Activated naive CD4-positive, alpha-beta T cell treated with anti-CD3 and anti-CD28 coated beads for 36 hours (primary cell): ENCODE measurements at places on chromosomes 12 and 14. TPM values are rescaled to one million over a fixed set of nuclear protein-coding genes. Genes with fewer than 3 reads are reported as not detected.
A peak's percentile ranks its signal among the peaks of the same experiment; 100 is the strongest.

DNA sequence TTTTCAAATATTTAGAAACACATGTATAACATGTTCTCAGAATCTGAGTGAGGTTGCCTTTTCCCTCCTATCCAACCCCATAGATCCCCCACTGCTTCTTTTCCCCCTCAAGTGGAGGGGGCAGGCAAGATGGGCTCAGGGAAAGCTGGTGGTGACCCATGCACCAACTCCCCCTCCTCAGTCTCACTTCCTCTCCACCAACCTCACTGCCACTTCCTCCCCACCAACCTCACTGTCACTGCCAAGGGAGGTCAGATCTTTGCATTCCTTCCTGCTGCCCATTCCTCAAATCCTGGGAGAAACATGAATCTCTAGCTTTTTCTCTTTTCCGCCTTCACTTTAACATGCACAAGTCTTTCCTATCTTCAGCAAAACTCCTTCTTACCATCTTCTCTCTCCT lies 48.7 kb downstream of the SPTB start:
- DNase-seq, result no peak

DNA sequence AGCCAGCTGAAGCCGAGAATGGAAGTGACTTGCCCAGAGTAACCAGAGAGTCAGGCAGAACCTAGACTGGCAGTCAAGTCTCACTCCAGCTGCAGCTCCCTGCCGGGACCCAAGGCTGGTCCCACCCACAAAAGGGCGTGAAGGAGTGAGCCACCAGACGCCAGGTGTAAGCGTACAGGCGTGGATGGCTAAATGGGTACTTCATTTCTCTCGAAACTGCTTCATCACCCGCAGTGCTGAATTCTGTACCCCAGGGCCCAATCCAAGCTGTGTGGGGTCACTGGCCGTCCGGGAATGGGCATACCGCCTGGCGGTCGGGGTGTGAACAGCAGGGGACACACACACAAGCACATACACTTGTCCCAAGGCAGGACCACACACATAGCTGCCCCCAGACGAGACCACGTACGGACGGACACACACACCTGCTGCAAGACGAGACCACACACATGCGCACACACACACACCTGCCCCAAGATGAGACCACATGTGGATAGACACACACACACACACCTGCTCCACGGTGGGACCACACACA lies 34.8 kb downstream of the DEGS2 start:
- DNase-seq, result no peak

GRCh38 chr12:122064025-122064777 lies 14.4 kb upstream of the MLXIP start:
- DNase-seq, result peak; percentile 61

TCP11L2 gene
- 10.3 TPM for total RNA-seq

GRCh38 chr14:60905923-60906322 lies 75.0 kb downstream of the TRMT5 start:
- no peak for DNase-seq

DNA sequence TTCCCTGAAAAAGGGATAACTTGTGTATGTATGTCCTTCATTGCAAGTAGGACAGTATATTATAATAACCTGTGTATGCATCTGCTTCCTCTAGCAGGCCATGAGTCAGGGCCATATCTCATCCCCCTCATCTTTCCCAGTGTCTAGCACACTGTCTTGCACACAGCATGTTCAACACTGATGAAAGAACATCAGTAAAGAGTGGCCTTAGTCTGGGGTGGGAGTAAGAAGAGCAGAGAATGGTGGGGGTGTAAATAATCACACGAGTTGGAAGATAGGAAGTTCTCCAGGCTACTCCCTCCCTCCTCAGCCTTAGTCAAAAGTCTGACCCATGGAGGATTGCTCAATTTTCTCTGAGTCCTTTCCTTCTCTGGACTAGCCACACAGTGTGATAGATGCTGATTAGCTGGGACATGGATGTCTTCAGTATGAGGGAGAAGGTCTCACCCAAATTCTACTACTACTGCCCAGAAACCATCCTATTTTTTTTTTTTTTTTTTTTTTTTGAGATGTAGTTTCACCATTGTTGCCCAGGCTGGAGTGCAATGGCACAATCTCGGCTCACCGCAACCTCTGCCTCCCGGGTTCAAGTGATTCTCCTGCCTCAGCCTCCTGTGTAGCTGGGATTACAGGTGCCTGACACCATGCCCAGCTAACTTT lies 14.6 kb upstream of the SP1 start:
- no peak for DNase-seq

DNA sequence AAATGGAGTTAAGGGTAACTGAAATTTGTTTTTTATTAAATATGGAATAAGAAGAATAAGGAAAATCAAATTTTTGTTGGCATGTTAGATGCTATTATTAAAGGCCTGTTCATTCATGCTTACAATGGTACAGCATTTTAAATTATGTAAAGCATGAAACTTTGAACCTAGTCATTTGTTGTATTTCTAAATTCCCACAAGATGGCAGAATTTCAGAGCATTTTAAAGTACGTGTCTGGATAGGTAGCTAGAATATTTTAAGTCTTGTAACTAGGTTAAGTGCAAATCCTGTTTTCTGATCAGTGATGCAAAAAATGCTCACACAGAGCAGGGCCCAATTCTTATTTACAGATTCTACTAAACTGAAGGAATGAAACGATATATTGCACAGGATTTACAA lies 585.6 kb upstream of the MIS18BP1 start:
- no peak for DNase-seq

- no peak for DNase-seq
These were observed 3.1 kb upstream of the BORCS5 start for GRCh38 chr12:12353807-12354206.

GRCh38 chr12:32125455-32126084 lies 18.9 kb downstream of the BICD1 start:
- DNase-seq, result no peak

CLEC2A gene
- not detected for total RNA-seq

DNA sequence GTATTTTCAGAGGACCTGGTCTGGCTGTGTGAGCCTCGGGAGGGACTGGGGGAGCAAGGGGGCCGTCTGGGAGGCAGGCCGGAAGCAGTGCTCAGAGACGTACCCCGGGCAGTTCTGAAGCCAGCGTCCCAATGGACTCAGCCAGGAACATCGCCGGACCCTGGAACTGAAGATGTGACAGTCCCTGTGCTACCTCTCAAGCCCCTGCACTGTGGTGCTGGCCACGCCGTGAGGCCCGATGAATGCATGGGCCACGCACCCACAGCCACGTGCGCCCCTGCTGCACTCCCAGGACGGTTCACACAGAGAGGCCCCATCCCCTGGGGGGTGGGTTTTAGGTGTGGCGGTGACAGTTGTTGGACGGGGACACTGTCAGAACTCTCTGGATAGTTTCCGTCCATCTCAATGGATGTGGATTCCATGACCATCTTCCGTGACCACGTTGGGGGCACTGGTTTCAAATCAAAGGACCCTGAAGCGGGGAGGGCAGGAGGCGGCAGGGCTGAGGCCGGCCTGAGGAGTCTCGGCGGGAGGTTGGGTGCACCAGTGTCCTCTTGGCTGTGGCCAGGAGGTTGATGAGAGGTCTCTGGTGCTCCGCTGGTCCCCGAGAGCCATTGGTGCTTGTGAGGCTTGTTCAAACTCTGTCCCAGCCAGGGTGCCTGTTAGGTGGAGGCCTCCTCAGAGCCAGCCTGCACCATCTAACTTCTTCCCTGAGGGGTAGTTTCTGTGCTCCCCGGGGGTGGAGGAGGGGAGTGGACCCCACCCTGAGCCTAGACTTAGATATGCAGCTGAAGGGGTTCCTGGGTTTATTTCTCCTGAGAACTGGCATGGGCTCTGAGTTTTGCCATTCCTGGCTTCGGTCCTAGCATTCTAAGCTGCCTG lies 36.3 kb upstream of the TSPAN9 start:
- DNase-seq, result no peak

RNASE12 gene
- total RNA-seq, result not detected

GRCh38 chr12:94704452-94705306 lies 54.3 kb upstream of the TMCC3 start:
- DNase-seq, result no peak

DNA sequence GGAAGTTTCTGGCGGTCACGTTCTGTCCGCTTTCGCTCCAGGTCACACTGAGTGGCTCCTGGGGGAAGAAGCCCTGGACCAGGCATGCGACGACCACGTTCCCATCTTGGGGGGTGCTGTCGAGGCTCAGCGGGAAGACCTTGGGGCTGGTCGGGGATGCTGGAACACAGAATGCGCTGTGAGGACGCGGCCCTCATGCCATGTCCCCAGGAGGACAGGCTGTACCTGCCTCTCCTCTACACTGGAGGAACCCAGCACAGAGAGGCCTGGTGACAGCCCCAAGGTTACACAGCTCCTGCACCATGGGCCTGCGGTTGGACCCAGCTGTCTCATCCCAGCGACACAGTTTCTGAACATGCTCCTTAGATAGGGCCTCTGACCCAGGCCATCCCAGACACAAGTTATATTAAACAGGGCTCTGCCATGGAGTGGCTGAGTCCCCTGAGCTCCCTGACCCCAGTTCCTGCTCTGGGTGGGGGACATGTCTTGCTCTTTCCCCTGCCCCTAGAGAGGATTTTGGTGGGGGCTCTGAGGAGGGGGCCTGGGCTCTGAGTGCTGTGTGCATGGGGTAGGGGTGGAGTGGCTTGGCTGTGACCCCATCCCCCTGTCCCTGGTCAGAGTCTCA lies 62.0 kb downstream of the TMEM121 start:
- no peak for DNase-seq

DNA sequence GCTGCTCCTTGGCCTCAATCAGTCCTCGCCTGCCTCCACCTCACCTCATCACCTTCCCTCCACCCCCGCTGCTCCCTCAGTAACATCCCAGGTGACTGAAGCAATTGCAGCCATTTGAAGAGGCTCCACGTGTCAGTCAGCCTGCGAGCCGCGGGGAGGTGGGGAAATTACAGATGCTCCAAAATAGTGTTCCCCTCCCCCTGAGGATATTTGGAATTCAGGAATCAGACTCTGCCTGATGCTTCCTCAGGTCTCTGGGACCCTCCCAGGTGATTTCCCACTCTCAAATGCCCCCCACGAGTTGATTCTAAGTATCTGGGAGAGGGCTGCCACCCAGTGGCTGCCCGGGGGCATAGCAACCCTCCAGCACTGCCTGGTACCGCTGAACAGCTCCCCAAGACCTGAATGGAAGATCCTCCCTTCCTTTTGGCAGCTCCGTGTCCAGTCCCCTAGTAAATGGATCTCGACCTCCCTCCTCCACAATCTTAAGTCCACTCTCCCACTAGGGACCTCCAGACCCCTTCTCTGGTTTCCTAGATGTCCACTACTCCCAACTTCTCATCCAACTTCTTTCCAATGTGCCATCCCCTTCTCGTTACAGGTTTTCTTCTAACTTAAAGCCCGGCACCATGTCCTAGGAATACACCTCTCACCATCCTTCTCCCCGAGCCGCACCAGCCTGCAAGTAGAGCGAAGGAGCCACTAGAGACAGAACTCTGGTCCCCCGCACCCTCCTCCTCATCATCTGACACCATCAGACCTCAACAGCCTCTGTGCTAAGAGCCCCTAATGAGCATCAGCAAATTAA lies 1.4 kb upstream of the ASIC1 start:
- DNase-seq, result peak; percentile 70

AQP6 gene
- not detected for total RNA-seq

- DNase-seq, result no peak
These were observed 6.5 kb upstream of the ATP23 start for GRCh38 chr12:57934819-57935218.

DNA sequence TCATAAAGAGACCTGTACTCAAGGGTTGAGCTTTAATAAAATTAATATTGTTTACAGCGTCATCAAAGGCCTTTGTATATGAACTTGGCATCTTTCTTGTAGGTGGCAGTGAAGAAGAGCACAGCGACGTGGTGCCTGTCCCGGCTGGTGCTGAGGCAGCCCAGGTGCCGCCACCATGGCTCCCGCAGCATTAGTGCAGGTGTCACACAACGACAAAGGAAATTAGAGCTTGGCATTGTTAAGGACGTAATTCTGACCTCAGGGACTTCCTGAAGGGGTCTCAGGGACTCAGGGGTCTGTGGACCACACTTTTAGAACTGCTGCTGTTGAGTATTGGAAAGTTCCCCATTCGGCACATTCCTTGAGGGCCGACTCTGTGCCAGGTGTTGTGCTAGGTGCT lies 24.1 kb downstream of the EML1 start:
- no peak for DNase-seq

GRCh38 chr14:104321088-104321801 lies 182.9 kb downstream of the KIF26A start:
- DNase-seq, result peak; percentile 2

DNA sequence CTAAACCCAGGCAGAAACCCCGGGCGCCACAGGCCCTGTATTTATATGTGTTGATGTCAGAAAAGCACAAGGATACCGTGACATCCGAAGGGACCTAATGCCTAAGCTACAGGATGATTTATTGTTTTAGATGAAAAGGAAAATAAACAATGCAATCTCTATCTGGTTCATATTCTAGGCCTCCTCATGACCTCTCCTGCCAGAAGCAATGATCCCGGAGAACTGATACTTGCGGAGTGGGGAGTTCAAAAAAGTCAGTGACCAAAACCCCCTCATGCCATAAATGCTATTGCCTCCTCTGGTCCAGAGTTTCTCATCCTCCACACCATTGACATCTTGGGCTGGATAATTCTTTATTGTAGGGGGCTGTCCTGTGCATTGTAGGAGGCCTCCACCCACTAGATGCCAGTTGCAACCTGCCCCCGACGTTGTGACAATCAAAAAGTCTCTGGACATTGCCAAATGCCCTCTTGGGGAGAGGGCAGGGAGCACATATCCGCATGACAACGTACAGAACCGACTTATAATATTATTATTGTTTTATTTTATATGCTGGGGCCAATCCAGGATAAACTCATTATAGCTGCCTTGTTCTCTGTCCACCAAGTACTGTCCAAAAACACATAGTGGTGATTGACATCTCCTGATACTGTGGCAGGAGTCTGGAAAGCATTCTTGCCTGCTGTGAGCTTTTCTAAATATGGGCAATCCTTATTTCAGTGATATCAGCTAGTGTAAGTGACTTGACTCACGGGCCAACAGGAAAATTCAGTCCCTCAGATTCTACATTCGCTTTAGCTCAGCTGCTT lies 1.1 kb upstream of the CSRP2 start:
- DNase-seq, result no peak

GALNT16 gene
- total RNA-seq, result 0.02 TPM

GRCh38 chr12:7444076-7444475 lies at the start of gene CD163L1:
TSS of gene CD163L1 (minus strand) at chr12:7444153. CDS start at chr12:7444127, 26 bp downstream.
- DNase-seq, result no peak

PPFIA2 gene
- not detected for total RNA-seq

SMCO2 gene
- total RNA-seq, result 0.22 TPM

DNA sequence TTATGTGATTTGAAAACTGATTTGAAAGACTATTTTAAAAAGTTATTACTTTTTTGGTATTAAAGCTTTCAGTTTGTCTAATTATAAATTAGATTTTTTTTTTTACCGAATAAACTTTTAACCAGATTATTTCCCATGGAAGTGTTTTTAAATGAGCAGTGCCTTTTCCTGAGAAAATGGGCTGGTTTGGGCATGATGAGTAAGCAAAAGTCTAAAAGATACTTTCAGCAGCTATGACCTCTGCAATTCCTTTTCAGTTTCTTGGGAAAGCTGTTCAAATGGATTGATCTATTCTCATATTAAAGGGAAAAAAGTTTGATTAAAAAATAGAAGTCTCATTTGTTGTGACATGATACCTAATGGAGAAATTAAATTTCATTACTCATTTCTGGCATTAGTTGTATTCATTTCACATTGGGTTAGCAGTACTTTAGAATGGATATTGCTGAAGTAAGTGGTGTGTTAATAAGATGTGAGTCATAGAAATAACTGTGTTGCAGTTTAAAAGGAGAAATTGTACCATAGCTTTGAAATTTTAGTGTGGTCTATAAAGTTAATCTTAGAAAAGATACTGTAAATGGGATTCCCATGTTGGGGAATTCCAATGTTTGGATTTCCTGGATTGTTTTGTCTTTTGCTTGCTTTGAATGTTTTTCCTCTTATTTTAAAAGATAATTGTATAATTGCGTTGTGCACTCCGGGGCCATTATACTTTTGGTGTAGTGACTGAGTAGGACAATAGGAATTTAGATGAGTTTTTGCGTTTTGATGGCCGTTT lies 21.0 kb downstream of the KTN1 start:
- DNase-seq, result no peak
